WTC11 (cell line): ENCODE measurements at places on chromosomes 13 and 19.

GRCh38 chr19:40691421-40692211 lies 1.2 kb upstream of the NUMBL start:
- DNase-seq = no peak

- DNase-seq = peak; percentile 38
Observed at GRCh38 chr13:27783111-27783510, 9.2 kb upstream of the GSX1 start.

DNA sequence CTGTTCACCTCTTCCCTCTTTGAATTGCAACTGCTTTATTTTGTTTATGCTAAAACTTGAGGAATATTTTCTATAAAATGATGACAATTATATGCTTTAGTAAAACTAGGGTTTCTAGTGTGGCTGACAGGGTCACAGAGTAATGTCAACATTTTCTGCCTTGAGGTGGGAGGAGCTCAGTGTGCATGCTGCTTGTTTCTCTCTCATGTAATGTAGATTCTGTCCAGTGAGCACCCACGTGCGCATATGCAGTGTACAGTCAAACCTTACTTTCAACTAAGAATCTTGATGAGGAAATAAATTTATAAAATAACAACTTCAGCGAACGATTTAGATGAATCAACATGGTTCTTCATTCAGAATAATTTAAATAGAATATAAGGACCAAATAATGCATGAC lies 603.9 kb downstream of the PCDH17 start:
- no peak for DNase-seq

GRCh38 chr19:16208064-16208759 lies 10.5 kb downstream of the AP1M1 start:
- peak; percentile 4 for DNase-seq

- no peak for DNase-seq
Observed at GRCh38 chr13:21616205-21616866, 12.4 kb upstream of the MICU2 start.

DNA sequence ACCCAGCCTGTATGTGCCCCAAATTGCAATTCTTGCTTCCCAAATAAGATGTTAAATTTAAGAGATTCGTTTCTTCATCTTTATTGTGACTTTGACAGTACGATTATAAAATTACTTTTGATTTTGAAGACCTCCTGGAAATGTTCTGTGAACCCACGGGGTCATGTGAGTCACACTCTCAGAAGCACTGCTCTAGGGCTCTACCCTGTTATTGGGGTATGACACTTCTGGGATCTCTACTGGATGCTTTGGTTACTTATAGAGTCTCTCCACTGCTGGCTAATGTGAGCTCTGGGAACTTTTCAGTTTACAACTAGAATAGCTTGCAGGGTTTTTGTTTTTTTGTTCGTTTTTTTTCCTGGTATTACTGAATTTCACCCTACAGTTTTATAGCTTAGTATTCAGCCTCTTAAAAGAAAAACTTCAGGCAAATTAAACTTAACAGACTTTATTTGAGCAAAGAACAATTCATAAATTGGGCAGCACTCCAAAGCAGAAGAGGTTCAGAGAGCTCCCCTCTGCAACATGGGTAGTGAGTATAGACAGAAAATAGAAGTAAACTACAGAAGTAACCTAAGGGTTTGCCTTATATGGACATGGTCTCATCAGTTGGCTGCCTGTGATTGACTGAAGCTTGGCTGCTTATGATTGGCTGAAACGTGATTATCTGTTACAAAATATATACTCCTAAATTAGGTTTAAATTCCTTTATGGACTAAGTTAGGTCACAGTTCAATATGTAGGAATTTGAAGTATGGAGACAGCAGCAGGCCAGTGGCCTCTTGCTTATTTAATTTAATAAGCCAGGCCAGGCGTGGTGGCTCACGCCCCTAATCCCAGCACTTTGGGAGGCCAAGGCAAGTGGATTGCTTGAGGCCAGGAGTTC lies 28.5 kb upstream of the PSPC1 start:
- DNase-seq = no peak

DNA sequence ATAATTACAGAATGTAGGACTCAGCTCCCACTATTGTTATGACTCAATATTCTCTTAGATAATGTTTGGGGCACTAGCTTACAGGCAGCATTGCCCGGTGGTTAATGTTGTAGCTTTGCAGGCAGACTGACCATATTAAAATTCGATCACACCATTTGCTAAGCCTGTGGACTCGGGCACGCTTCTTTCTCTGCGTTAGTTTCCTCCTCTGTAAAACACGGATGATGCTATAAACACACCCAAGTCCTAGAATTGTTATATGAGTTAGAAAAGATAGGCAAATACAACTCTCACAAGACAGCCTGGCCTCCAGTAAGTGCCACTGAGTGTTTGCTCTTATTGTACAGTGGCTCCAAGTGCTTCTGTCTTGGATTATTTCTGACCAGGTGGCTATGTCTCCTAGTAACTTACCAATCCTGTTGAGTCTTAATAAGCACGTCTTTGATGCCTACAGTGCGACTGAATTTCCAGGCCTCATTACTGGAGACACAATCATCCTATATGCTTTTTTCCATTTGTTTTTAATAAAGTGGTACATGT lies 50.0 kb upstream of the ALOX5AP start:
- no peak for DNase-seq
